ENCODE measurements at places on chromosomes 11 and 22. TPM values are rescaled to one million over a fixed set of nuclear protein-coding genes. Genes with fewer than 3 reads are reported as not detected.

- DNase-seq: no peak
Observed at GRCh38 chr11:115168229-115168671, 336.0 kb downstream of the CADM1 start.

DNA sequence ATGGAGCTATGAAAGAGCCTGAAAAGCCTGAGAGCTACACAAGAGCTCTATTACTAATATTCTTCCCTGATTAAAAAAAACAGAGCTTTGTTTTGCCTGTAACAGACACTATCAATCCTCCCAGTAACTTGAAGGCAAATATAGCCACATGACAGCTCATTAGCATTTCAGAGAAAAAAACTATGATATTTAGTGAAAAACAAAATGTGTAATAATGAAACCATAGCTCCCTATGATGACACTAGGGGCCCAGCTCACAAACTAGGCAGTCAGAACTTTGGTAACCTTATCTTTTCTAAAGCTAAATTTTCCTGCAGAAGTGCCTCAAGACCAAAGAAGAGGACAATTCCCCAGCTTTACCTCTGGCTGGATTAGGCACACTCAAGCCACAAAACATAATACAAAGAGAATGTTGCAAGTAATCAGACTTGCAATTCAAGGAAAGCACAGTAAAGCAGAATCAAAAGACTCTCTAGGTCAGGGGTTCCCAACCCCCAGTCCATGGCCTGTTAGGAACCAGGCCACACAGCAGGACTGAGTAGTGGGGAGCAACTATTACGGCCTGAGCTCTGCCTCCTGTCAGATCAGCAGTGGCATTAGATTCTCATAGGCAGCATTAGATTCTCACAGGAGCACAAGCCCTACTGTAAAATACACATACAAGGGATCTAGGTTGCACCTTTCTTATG is 53.3 kb downstream of the MRTFA start:
- DNase-seq: no peak

DNA sequence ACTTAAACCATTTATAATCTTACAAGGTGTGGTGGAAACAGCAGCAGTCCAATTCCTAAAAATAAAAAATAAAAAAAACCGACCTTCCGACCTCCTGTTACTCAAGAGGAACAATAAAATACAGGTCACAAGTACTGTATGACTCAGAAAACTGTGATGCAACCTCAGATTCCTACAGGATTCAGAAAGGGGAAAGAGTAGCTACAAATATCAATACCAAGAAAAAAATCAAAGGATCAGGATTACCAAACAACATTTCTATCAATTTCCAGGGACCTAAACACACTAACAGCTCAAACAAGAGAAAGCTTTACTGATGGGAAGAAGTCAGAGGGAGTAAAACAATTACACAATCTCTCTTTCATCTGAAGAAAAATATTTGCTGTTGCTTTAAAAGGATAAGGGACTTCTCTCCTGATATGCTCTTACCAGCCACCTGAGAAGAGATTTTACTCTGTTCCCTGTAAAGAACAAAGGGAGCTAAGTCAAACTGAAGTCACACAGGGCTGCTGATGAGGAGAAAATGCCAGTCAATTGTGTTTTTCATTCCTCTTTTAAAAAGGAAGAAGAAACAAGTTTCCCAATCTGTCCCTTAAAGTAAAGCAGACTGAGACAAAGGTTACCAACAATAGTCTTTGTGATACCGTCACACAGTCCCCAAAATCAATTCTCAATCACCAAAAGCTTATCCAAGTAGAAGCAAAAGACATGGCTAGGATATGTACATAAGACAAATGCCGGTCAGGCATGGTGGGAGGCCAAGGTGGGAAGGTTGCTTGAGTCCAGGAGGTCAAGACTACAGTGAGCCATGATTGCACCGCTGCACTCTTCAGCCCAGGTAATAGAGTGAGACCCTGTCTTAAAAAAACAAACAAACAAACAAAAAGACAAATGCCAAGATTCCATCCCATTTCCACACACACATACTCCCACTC is 39.3 kb downstream of the AMBRA1 start:
- peak; percentile 84 for DNase-seq

DNA sequence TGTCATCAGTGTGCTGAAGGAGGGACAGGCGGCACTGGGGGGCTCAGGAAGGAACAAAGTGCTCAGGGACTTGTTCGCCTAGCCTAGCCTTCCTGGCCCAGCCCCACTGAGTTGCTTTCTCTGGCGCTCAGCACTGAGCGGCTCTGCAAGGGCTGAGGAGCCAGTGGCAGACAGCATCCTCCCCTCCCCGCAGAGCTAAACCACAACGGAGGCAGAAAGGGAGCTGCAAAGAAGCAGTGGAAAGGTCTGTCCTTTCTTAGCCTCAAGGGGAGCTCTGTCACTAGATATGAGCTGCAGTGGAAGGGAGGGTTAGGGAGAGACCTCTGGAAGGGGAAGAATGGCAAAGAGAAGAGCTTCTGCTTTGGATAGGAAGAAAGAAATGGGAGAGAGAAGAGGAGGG is 89.7 kb upstream of the PHOX2A start:
- DNase-seq: no peak

- peak; percentile 3 for DNase-seq
Observed at GRCh38 chr11:12581923-12582322, 92.3 kb upstream of the TEAD1 start.

DNA sequence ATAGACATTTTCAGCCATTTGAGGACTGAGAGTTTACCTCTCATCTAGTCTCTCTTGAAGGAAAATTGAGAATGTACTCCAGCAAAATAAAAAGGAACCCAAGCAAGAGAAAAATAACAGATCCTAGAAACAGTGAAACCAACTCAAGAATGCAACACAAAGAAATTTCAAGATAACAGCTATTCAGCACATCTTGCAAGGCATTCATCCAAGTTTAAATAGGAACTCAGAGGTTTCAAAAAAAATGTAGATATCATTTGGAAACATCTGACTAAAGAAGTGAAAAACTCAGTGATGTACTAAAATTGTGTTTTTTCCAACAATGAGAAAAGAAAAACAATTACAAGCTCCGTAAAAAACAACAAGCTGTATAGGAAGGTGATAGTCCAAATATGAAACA is 76.4 kb downstream of the TMEM135 start:
- no peak for DNase-seq

DNA sequence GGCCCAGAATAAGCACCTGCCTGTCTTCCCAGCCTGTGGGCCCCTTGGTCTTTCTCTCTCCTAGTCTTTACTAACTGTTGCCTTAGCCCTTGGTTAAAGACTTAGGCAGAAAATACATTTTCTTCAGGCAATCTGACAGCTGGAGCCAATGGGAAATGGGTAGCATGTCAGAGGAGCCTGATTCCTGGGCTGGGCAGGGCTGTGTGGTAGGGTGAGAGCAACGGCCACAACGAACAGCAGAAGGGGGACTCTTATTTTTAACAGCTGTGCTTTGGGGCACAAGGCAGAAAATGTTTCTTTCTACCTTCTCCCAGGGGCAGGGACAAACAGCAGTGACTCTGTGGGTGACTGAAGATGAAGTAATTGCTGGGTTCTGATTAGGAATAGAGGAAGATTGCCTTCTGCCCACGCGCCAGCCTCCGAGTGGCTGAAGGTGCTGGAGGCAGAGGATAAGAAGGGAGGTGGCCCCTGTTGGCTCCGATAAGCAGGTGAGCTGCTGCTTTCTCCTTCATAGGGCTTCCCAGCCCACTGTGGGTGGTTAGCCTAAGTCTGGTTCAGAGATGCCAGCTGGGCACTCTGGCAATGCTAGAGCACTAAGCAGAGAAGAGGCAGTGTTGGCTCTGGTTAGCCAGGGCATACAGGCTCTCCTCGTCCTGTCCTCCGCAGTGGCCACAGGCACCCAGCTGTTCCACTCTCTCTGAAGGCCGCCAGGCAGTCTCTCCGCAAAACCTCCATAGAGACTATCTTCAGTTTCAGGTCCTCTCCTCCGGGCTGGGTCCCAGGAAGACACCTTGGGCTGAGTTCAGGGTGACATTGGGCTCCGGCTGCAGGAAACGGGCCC is 1.5 kb downstream of the YPEL4 start:
- DNase-seq: no peak

GRCh38 chr22:37432708-37433054 is 5.4 kb upstream of the ELFN2 start:
- DNase-seq: no peak

- DNase-seq: peak; percentile 92
Observed at GRCh38 chr11:6618117-6619003, 862 bp downstream of the TPP1 start.

- peak; percentile 48 for DNase-seq
Observed at GRCh38 chr22:25754527-25755202, 12.7 kb downstream of the MYO18B start.

DNA sequence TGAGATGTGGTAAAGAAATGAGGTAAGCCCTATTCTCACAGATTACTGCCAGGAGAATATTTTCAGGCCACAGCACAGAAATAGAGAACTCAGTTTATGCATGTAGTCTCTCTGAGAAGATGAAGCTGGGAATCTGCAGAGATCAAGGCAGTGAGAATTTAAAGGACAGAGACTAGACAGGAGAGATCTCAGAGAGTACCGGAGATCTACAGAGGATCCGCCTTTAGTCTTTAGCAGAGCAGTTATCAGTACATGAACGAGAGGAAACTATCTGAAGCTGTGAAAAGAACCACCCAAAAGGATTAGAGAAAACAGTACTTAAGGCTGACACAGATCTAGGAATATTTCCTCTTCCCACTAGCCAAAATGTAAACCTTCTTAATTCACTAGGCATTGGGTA is 101.5 kb downstream of the DLG2 start:
- DNase-seq: no peak

DNA sequence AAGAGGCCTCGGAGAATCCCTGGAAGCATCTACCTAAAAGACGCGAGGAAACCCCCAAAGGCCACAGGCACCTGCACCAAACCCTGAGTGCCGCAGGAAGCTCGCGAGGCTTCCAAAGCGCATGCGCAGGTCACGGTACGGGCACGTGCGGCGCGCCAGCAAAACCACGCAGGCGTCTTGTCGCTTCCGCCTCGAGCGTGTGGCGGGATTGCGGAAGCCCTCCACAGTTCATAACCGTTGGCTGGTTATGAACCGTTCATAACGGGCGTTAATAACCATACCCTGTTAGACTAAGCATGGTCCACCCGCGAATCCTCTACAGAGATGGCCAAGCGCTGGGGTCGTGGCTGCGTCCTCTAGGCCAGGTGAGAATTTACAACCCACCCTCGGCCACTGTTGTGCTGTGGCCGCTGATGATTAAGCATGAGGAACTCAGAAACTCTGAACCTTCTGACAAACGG is 46.4 kb downstream of the MORC2 start:
- peak; percentile 60 for DNase-seq

- no peak for DNase-seq
Observed at GRCh38 chr11:33309118-33309517, 51.9 kb downstream of the HIPK3 start.

DNA sequence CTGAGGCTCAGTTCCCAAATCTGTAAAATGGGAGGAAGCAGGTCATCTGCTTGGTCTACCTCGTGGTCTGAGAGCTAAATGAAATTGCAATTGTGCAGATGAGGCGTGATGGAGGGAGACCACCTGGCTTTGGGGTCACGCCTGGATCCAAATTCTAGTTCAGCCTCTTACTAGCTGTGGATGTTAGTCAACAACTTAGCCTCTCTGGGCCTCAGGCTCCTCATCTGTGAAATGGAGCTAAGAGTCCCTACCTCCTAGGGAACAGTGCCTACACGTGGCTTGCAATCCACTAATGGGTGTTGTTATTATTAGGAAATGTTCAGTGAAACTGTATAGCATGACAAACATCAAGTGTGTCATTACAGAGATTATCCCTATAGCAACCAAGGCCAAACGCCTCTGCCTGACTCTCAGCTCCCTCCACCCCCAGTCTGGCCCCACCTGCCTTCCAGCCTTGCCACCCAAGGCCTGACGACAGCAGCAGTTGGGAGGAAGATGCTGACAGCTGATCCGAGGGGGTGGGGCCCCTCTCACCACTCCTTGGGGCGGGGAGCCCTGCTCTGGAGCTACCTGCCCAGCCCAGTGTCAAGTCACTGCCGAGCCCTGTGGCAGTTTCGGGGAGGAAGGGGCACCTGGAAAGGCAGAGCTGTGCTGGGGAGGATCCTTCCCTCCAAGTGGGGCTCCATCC is 1.7 kb upstream of the RHOD start:
- peak; percentile 65 for DNase-seq

GRCh38 chr11:2930704-2931419 is 1.6 kb upstream of the PHLDA2 start:
- peak; percentile 68 for DNase-seq

Gene CRYAB
- total RNA-seq: not detected

Gene OR51B5
- total RNA-seq: not detected

Gene TCIRG1
- total RNA-seq: 124 TPM

Gene TPBGL
- not detected for total RNA-seq

Gene SYCE3
- total RNA-seq: not detected

All from endothelial cell of umbilical vein (primary cell).